ENCODE measurements at places on chromosomes 3 and 15.

DNA sequence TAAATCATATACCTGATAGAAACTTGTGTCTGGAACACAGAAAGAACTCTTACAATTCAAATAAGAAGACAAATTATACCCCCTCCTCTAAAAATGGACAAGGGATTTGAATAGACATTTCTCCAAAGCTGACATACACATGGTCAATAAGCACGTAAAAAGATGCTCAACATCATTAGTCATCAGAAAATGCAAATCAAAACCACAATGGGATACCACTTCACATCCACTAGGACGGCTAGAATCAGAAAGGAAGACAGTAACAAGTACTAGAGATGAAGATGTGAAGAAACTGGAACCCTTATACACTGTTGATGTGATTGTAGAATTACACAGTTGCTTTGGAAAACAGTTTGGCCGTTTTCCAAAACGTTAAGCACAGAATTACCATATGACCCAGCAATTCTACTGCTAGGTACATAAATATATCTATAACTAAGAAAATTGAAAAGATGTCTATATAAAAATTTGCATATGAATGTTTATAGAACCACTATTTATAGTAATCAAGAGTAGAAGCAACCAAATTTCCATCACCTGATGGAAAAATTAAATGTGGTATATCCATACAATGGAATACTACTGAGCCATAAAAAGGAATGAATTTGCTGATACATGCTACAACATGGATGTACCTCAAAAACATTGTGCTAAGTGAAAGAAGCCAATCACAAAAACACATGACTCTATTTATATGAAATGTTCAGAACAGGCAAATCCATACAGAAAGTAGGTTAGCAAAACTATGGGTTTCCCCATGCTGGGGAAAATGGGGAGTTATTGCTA lies 60.8 kb downstream of the GREM1 start:
- DNase-seq, result no peak

GRCh38 chr3:112405845-112406244 lies 72.9 kb downstream of the CD200 start:
- DNase-seq, result no peak

DNA sequence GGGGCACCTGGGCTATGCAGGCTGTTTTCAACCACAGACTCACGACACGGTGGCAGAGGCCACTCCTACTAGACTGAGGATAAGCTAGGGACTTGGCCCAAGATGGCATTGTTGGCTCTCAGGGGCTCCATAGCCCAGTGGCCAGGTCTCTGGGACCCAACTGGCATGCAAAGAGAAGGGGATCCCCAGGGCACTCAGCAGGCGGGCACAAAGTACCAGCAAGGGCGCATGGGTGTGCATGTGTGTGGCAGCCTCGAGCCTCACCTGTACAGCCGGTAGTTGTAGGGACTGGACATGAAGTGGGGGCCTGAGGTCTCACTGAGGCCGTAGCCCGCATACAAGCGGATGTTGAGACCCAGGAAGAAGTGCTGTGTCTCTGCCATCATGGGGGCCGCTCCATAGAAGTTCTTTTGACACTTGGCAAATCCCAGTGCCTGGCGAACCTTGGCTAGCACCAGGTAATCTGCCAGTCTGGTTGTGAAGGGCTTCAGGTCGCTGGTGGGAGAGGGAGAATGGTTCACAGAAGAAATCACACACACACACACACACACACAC lies 30.2 kb downstream of the IDH3A start:
- no peak for DNase-seq

DNA sequence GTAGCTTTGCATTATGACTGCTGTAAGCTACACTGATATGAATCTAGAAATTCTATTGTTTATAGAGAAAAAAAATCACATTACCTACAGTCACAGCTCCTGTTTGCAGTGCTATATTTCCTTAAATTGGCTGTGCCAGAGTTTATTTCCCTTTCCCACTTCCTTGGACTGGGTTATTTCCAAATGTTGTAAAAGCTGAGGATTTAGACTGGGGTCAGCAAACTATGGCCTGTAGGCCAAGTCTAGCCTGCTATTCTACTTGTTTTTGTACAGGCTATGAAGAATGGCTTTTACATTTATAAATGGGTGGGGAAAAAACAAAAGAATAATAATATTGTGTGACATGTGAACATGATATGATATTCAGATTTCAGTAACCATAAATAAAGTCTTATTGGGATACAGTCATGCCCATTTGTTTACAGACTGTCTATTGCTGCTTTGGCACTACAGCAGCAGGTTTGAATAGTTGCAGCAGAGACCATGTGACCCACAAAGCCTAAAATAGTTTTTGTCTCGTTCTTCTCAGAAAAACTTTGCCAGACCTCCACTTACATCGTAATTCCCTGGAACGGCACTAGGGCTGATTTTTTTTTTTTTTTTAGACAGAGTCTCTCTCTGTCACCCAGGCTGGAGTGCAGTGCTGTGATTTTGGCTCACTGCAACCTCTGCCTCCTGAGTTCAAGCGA lies 7.8 kb downstream of the GLDN start:
- no peak for DNase-seq
